ENCODE measurements at places on chromosomes 5 and 9. TPM values are rescaled to one million over a fixed set of nuclear protein-coding genes. Genes with fewer than 3 reads are reported as not detected.

DNA sequence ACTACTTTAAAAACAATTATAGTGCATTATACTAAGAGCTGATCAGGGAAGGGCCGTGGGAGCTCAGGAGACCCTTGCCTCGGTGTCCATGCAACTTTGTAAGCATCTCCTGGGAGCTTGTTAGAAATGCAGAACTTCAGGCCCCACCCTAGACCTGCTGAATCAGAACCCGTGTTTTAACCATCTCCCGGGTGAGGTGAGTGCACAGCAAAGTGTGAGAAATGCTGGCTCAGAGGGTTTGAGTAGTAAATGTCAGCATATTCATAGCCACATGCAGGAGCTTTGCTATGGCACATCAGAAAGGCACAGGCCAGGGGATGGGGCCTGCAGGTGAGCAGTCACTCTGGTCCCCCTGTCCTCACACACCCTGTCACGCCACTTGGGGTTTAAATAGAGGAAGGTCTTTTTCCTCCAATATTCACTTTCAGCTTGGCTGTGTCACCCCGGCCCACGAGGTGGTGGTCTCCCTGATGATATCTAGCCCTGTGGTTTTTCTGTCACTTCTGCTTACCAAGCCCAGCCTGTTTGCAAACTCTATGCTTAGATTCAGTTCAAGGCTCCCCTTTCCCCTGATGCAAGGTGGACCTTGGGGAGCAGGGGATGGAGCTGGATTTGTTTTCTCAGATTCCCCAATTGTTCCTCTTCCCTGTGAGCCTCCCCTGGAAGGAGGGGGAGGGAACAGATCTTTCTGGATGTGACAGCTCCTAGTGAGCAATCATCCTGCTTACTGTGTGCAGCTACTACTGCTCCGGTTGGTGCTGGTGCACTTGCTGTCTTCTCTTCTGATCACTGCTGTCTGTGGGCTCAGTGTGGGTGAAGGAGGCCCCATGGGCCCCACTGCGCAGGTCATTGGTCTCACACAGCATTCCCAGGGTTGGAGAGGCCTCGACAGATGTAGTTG is 51.8 kb upstream of the TGFBR1 start:
- DNase-seq = no peak

- DNase-seq = no peak
Observed at GRCh38 chr5:62376064-62376463, 27.6 kb downstream of the DIMT1 start.

Gene SPOUT1
- total RNA-seq = 13.5 TPM

- no peak for DNase-seq
Observed at GRCh38 chr5:21783074-21783679, 1070.0 kb downstream of the CDH12 start.

DNA sequence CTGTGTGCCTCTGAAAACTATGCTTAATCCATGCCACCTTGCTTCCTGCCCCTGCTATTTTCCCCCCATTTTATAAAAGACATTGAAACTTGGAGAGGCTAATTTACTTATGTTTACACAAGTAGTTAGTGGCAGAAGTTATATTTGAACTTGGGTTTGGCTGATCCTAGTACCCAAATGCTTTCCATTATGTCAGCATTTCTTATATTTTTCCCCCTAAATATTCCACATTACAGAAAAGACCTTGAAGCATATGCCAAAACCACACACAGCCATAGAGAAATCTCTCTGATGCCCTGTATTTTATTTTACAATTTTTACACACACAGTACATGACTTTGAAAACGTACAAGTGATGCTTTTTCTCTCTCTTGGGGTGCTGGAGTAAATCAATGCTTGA is 11.2 kb downstream of the C1QTNF2 start:
- no peak for DNase-seq

DNA sequence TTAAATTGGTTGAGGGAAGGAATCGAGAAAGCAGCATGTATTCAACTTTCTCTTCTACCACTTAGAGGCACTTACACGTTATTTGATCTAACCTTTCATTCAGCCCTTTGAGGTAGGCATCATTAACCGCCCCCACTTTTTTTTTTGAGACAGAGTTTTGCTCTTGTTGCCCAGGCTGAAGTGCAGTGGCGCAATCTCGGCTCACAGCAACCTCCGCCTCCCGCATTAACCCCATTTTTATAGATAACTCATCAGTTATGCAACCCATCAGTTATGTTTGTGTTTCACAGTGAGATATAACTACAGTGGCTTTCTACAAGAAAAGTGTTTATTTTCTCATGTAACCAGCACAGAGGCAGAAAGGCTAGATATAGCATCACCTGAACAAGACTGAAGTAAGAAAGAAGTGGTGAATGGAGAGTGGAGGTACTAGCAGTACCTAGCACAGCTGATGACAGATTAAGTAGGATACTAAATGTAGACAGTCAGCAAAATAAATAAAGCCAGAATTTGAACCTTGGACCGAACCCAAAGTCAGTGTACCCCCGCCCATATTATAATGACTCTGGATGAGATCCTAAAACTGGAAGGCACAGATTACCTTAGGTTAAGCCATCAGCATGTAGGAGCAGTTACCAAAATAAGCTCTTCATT is 91.2 kb downstream of the PJA2 start:
- DNase-seq = no peak

DNA sequence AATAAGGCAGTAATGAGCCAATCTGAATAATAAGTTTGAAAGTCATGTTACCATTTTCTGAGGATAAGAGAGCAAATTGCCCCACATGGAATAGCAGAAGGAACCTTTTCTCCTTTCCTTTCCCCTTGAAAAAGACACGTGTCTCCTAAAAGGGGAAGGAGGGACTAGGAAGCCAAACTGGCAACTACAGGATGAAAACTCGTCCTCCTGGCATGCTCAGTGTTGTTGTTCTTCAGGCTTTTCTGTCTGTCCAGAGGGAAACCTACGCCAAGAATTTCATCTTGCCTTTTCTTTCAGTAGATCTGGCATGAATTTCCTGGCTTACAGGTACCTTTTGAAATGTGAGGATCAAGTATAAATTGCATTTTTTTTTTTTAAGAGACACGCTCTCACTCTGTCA is 355.9 kb upstream of the TLE4 start:
- no peak for DNase-seq

DNA sequence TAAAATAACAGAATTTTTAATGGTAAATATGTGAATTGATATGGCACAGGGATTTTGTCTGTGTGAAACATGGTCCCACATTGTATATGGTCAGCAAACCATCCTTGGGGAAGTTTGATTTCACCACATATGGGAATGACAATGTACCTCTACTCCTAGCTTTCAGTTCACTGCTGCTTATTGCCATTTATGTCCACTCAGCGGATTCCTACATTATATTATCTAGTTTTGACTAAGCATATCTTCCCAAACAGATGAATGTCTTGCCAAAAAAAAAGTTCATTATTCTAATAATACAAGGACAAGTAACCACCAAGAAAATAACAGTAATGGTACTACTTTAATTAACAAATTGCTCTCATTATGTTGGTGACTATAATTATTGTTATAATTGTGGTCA is 1521.6 kb downstream of the MAT2B start:
- DNase-seq = no peak

GRCh38 chr9:110971234-110971633 is 67.0 kb downstream of the LPAR1 start:
- DNase-seq = no peak

Gene ADCY2
- total RNA-seq = 0.17 TPM

Gene SEMA5A
- total RNA-seq = 25.3 TPM

GRCh38 chr5:15957124-15957523 is 222.5 kb downstream of the MARCHF11 start:
- DNase-seq = no peak

GRCh38 chr9:112443200-112443599 is 43.4 kb upstream of the KIAA1958 start:
- no peak for DNase-seq

Gene LRRC19
- total RNA-seq = not detected

DNA sequence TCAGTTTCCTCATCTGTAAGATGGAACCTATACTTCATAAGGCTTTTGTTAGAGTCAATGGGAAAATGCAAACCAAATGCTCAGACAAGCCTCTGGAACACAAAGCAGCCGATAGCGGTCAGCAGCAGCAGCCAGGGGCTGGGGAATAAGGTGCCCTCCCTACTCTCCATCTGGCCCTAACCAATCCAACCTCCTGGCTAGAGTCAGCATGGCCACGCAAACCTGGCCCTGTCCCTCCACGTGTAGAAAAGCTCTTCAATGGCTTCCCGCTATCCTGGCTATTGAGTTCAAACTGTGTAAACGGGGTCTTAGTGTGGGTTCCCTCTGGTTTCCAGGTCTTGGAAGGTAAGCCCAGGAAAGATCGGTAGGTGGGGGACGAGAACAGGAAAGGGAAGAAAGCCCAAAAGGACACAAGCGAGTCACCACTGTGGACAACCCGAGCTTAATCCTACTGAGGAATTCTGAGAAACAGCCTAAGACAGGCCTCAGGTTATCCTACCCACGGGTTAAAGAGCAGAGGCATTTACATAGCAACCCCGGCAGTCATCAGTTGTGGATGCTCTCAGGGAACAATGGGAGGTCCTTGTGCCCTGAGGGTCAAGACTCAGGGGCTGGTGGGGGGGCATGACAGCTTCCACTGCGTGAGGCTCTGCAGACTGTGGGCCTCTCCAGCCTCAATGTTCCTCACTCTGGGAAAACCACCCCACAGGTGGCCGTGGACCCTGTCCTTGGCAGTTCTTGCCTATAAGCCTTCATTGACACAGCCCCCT is 30.9 kb downstream of the FABP6 start:
- DNase-seq = no peak

DNA sequence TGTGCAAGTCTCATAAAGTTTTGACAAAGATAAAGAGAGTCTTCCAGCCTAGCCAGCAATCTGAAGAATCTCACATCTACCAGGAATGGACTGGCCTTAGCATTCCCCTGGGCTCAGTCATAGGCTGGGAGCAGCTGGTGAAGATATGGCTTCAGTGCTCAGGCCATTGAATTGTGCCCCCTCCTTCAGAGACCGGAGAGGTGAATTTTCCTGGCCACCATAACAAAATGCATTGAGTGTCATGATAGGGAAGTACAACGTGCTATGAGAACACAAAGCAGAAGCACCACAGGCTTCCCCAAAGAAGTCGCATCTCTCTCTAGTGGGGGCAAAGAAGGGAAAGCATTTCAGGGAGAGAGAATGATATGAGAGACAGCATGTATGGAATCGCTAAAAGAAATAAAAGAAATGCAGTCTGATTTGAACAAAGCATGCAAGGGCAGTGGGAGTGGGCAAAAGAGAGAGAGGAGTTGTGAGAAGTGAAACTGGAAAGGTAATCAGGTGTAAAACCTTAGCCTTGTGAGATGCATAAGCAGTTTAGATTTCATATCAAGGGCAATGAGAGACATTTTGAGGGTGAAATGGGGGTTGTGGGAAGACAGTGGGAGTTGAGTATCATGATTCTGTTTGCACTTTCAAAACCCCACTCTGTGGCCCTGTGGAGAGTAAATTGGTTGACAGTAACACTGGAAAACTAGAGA is 57.1 kb upstream of the NMUR2 start:
- DNase-seq = no peak

- DNase-seq = no peak
Observed at GRCh38 chr9:111939322-111939721, 42.7 kb downstream of the UGCG start.

DNA sequence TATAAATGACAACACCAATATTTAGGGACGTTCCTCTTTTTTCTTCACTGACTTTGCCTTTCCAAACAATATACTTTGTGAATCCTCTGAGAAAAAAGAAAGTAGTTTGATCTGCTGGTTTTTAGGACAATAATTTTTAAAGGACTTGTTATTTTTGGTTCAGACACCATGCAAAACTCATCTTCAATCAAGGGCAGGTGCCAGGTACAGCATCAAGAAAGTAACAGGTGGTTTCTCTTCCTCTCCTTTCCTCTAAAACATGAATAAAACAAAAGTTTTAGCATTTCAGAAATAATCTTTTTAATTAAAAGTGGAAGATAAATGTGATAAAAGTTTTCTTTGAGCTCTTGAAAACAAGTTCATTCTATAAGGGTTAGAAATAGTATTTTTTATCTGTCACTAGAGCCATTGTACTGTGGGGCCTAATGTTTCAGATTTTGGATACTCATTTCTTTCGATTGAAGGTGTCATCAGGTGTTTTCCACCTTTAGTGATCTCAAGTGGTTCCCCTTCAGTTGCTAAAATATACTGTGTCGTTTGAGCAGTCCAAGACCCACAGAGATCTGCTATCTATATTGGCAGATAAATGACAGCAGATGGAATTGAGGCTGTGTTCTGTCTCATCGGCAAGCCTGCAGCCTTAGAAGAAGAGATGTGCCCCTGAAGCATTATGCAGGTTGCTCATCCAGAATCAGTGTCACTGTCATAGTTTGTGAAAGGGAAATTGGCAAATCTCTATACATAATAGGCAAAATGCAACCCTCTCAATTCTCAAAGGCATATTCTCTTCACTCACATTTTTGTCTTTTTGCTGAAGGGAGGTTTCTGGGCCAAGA is 499.7 kb downstream of the PDE4D start:
- no peak for DNase-seq

Gene MAPKAP1
- total RNA-seq = 146 TPM

Gene RLN2
- not detected for total RNA-seq

All from left ventricle myocardium superior (tissue), 1 donor.